ENCODE measurements at places on chromosomes 12 and 14. TPM values are rescaled to one million over a fixed set of nuclear protein-coding genes. Genes with fewer than 3 reads are reported as not detected.

SPX gene
- total RNA-seq: 0.97 TPM

TPH2 gene
- not detected for total RNA-seq

SLCO1B3 gene
- total RNA-seq: not detected

SERPINA5 gene
- total RNA-seq: 1.5 TPM

SCNN1A gene
- 2.6 TPM for total RNA-seq

FLRT2 gene
- 20.1 TPM for total RNA-seq

BTBD7 gene
- total RNA-seq: 13.3 TPM

CCDC60 gene
- total RNA-seq: not detected

ITGA7 gene
- total RNA-seq: 6.8 TPM

MARK3 gene
- 50.5 TPM for total RNA-seq

RD3L gene
- not detected for total RNA-seq

LRTM2 gene
- total RNA-seq: not detected

FGF23 gene
- not detected for total RNA-seq

SLC39A2 gene
- total RNA-seq: not detected

COPZ1 gene
- 137 TPM for total RNA-seq

POC1B gene
- 9.6 TPM for total RNA-seq

CLEC4C gene
- not detected for total RNA-seq

STYK1 gene
- total RNA-seq: not detected

VRTN gene
- not detected for total RNA-seq

DNAJC22 gene
- 1.5 TPM for total RNA-seq

DIO3 gene
- not detected for total RNA-seq

A2M gene
- 18.8 TPM for total RNA-seq

SYCP3 gene
- not detected for total RNA-seq

RPS6KA5 gene
- 1.1 TPM for total RNA-seq

STAC3 gene
- total RNA-seq: not detected

PEX5 gene
- total RNA-seq: 13.2 TPM

OVCH1 gene
- total RNA-seq: 0.32 TPM

NEK9 gene
- total RNA-seq: 11.4 TPM

ARHGEF25 gene
- 11.0 TPM for total RNA-seq

LRFN5 gene
- 1.3 TPM for total RNA-seq

CCDC38 gene
- not detected for total RNA-seq

C14orf39 gene
- total RNA-seq: not detected

PAPLN gene
- 7.6 TPM for total RNA-seq

NOVA1 gene
- 4.7 TPM for total RNA-seq

RDH12 gene
- not detected for total RNA-seq

IRAK3 gene
- total RNA-seq: 22.0 TPM

DNAH10 gene
- under 0.01 TPM for total RNA-seq

LHX5 gene
- not detected for total RNA-seq

PDE3A gene
- 28.0 TPM for total RNA-seq

INHBC gene
- total RNA-seq: not detected

C3AR1 gene
- total RNA-seq: not detected

PAX9 gene
- total RNA-seq: not detected

LGR5 gene
- total RNA-seq: 0.16 TPM

P2RX7 gene
- total RNA-seq: not detected

CLEC2D gene
- 0.36 TPM for total RNA-seq

IFNG-AS1 gene
- not detected for total RNA-seq

DDX55 gene
- total RNA-seq: 10.4 TPM

KLHL33 gene
- 0.49 TPM for total RNA-seq

TMCC3 gene
- 0.36 TPM for total RNA-seq

ZDHHC22 gene
- not detected for total RNA-seq

NEUROD4 gene
- not detected for total RNA-seq

SLCO1B1 gene
- not detected for total RNA-seq

ARF3 gene
- total RNA-seq: 72.0 TPM

IFNG gene
- not detected for total RNA-seq

KERA gene
- not detected for total RNA-seq

CLEC1A gene
- not detected for total RNA-seq

KRT86 gene
- total RNA-seq: not detected

SNAPC1 gene
- 16.8 TPM for total RNA-seq

OR6C68 gene
- total RNA-seq: not detected

Measured in cardiac atrium fibroblast (primary cell).